ENCODE measurements at places on chromosomes 6 and 20.

DNA sequence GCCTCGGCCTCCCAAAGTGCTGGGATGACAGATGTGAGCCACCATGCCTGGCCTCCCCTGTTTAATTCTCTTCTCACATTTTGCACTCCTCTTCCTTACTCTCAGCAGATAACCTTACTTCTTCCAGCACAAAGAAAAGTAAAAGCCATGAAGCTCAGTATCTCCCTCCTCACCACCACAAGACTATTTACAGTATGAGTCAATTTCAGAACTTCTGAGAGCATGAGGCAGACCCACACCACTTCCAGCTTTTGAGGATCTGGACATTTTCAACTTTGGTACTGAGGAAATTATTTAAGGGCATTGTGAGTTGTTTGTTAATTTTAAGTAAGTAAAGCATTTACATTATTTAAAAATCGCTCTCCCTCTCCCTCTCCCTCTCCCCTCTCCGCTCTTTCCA is 8.0 kb upstream of the SNX3 start:
- DNase-seq: no peak

- DNase-seq: no peak
These were observed 53.0 kb downstream of the DEK start for GRCh38 chr6:18211338-18211737.

DNA sequence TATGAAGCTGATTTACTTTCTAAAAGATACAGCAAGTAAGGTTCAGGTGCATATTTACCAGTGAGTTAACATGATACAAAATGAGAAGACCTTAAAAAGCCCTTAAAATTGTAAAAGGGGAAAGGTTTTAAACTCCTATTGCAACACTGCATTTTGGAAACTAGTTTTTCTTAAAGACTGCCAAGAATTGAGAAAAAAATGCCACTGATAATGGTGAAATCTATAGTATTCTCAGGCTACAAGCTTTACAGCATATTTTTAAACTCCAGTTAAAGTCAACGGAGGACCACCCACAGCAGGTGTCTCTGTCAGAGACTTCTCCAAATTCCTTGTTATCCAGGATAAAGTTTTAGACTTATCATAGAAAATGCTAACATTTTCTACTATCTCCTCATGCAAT is 53.6 kb downstream of the ELOVL5 start:
- no peak for DNase-seq

- DNase-seq: no peak
These were observed 45.8 kb downstream of the SAMD5 start for GRCh38 chr6:147554281-147554680.

- no peak for DNase-seq
These were observed 28.6 kb downstream of the GPX5 start for GRCh38 chr6:28553986-28554881.

DNA sequence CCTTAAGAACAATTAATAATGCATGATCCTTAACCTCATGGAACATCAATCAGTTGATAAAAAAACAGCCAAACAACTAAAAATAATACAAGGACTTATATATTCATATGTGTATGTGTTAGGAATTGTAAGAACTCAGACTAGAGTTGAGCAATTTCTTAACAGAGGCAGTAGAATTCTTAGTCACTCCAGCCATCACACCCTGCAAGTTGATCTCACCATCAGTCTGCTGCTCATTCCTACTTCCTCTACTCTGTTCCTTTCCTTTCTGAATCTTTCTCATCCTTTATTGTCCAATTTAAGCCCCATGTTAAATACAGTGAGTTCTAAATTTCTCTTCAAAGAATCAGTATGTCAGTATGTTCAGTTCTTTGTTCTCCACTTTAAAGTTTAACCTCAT is 2.6 kb downstream of the ZNF165 start:
- DNase-seq: no peak

DNA sequence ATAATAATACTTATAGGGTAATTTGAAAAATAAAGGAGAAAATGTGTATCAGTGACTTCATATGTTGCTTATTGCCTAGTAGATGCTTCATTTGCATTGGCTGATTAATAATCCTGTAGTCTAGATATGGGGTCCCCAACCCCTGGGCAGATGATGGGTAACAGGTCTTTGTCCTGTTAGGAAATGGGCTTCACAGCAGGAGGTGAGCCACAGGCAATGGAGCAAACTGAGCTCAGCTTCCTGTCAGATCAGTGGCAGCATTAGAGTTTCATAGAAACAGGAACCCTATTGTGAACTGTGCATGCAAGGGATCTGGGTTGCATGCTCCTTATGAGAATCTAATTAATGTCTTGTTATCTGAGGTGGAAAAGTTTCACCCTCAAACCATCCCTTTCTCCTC is 1049.5 kb upstream of the EPHA7 start:
- DNase-seq: no peak

GRCh38 chr6:83055366-83055964 is 10.2 kb downstream of the UBE3D start:
- peak; percentile 36 for DNase-seq

GRCh38 chr20:49712118-49712517 is 1.6 kb downstream of the B4GALT5 start:
- DNase-seq: no peak

Measured in fibroblast of skin of left quadriceps (primary cell).